ENCODE measurements at places on chromosomes 5 and 9.

- no peak for DNase-seq
These were observed 191.8 kb downstream of the GAS1 start for GRCh38 chr9:86755561-86755941.

GRCh38 chr9:135372036-135372435 is 107.5 kb upstream of the PPP1R26 start:
- no peak for DNase-seq

- no peak for DNase-seq
These were observed 341.8 kb downstream of the PIK3R1 start for GRCh38 chr5:68557162-68557936.

- no peak for DNase-seq
These were observed 121.6 kb downstream of the WNK2 start for GRCh38 chr9:93305497-93306020.

DNA sequence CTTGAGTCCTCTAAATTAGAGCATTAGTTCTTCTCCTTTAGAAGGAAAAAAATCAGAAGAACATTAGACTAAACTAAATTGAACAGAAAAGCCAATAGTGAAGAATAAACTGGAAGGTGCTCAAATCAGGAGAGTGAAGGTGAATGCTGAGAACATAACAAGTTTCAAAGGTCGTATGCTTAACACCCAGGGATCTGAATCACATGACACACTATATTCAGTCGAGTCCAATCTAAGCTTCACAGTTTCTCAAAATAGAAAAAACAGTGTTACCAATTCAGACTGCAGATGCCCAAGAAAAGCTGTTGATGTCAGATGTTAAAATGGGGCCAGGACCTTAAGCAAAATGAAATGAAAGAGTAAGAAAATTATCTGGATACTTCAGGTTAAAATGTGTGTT is 614.5 kb downstream of the EFNA5 start:
- DNase-seq = no peak

- DNase-seq = no peak
These were observed 230.5 kb upstream of the DMAC1 start for GRCh38 chr9:8030095-8030494.

- no peak for DNase-seq
These were observed 624.4 kb upstream of the RORB start for GRCh38 chr9:73872701-73873100.

GRCh38 chr9:95772320-95773052 is 103.0 kb upstream of the ERCC6L2 start:
- DNase-seq = peak; percentile 23
